ENCODE measurements at places on chromosomes 3 and 15. TPM values are rescaled to one million over a fixed set of nuclear protein-coding genes. Genes with fewer than 3 reads are reported as not detected.

The SLC7A14 gene
- total RNA-seq, result 0.34 TPM

The TP63 gene
- not detected for total RNA-seq

The CGNL1 gene
- not detected for total RNA-seq

The SAMD7 gene
- not detected for total RNA-seq

The BNIP2 gene
- total RNA-seq, result 64.3 TPM

The SLC2A2 gene
- not detected for total RNA-seq

The ZPLD1 gene
- not detected for total RNA-seq

The ANKRD34C gene
- total RNA-seq, result not detected

The FAM227B gene
- total RNA-seq, result 4.6 TPM

The MYL3 gene
- 0.31 TPM for total RNA-seq

The NCK1 gene
- total RNA-seq, result 44.7 TPM
